Caki2 (cell line): ENCODE measurements at places on chromosomes 6 and 20. TPM values are rescaled to one million over a fixed set of nuclear protein-coding genes. Genes with fewer than 3 reads are reported as not detected.

DNA sequence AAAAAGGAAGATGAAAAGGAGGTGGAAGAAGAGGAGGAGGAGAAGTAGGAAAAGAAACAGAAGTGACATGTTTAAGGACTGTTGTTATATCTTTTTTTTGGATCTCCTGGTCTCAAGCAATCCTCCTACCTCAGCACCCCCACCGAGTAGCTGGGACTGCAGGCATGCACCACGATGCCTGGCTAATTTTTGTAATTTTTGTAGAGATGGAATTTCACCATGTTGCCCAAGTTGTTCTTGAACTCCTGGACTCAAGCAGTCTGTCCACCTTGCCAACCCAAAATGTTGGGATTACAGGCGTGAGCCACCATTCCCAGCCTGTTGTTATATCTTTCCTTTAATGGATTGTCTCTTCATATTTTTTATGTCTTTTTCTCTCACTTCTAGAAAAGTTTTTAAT, 19.5 kb upstream of the BCLAF1 start:
- DNase-seq = no peak

Gene NAPB
- total RNA-seq = 3.1 and 4.3 TPM in 2 replicates

Gene BIRC7
- total RNA-seq = not detected in 2 replicates

Gene FOXC1
- total RNA-seq = 73.5 and 88.4 TPM in 2 replicates

Gene HLA-A
- total RNA-seq = 1,302 and 1,396 TPM in 2 replicates

Gene RCAN2
- total RNA-seq = 1.8 TPM in 1 of 2 replicates, not detected in the other

DNA sequence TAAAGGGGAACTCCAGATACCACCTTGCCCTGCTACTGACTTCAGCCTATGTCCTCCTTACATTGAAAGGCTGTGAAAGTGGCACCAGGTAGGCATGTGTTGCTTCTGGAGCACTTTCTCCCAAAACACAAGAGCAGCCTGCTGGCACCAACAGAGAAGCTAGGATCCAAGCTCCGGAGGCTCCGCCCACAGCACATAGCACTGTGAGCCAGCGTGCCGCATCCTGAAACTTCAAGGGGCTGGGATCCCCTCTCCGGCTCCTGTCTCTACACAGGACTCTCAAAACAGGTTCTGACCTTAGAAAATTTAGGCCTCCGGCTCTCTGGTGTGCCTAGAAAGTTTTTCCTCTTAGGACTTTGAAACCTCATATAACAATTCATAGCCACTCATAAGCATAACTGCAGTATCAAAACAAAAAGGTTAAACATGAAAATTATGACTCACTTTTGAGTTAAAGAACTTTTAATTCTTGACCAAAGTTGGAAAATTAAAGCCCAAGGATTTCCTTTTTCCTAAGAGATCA, 41.1 kb downstream of the EZR start:
- DNase-seq = no peak

GRCh38 chr6:137777687-137778075, 89.4 kb upstream of the TNFAIP3 start:
- no peak for DNase-seq

Gene POLR1H
- 33.2 and 52.3 TPM in 2 replicates for total RNA-seq

DNA sequence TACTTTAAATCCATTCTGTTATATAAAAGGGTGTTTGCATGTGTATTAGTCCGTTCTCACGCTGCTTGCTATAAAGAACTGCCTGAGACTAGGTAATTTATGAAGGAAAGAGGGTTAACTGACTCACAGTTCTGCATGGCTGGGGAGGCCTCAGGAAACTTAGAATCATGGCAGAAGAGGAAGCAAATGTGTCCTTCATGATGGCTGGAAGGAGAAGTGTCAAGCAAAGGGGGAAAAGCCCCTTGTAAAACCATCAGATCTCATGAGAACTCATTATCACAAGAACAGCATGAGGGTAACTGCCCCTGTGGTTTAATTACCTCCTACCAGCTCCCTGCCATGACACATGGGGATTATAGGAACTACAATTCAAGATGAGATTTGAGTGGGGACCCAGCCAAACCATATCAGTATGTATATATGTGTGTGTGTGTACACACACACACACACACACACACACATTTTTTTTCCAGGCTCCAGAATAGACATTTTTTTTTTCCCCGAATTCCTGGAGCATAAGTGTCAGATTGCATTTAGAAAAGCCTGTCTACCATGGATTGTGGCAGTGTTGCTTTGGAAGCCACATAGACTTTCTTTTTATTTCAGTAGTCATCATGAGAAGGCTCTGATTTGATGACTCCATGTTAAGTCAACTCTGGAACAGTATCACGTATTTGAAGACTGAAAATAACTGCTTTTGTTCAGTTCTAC, 31.5 kb downstream of the KDM1B start:
- peak; percentile 6 for DNase-seq

DNA sequence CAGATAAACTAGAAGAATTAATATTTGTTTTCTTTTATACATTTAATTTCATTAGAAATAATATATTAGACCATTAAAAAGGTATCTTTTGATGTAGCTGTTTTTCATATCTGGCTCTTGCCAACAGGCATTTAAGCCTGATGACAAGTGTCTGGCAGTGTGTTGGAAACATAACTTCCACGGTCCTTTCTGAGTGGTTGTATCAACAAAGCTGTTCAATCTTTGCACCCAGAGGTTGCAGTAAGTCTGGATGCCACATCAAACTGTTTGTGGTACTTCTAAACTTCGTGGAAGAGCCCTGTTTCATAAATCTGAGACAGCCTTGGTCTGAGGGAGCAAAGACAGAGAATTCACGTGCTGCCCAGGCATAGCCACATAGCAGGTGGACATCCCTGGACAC, 197.4 kb downstream of the TRDN start:
- no peak for DNase-seq

GRCh38 chr6:55130806-55131324, 43.5 kb upstream of the HCRTR2 start:
- DNase-seq = no peak

Gene FGD2
- not detected in 2 replicates for total RNA-seq

GRCh38 chr6:23705697-23706096, 420.3 kb upstream of the NRSN1 start:
- no peak for DNase-seq

DNA sequence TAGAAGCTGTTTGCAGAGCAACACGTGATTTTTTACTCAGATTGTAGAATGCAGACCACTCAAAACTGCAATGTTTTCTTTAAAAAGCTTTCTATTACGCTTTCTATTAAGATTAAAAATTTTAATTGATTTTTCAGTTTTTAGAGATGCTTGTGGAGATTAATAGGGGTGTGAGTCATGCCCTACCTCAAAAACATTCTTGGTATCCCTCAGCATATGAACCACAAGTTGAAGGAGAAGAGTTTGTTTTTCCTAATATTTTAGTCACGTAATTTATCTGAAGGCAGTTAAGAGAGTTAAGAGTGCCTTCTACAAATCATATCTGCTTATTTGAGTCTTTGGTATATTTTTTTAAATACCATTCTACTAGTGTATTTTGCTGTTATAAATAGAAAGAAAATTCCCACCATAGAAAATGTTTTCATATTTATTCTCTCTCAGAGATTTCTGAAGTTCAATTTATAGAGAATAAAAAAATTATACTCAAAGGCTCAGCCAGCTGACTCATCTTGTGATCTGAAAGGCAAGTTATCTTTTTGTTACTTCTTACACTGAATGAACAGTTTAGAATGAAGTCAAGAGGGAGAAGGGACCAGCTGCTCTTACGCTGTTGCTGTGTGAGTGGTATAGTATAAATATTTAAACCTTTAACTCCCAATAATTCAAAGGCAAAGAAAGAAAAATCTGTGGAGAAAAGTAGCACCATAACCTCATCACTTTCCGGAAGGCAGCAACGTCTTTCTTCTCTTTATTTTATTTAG, 7.6 kb downstream of the RIPOR2 start:
- DNase-seq = no peak

- DNase-seq = no peak
Measured at GRCh38 chr6:139857143-139857542, 482.7 kb upstream of the CITED2 start.

Gene LPA
- not detected in 2 replicates for total RNA-seq

DNA sequence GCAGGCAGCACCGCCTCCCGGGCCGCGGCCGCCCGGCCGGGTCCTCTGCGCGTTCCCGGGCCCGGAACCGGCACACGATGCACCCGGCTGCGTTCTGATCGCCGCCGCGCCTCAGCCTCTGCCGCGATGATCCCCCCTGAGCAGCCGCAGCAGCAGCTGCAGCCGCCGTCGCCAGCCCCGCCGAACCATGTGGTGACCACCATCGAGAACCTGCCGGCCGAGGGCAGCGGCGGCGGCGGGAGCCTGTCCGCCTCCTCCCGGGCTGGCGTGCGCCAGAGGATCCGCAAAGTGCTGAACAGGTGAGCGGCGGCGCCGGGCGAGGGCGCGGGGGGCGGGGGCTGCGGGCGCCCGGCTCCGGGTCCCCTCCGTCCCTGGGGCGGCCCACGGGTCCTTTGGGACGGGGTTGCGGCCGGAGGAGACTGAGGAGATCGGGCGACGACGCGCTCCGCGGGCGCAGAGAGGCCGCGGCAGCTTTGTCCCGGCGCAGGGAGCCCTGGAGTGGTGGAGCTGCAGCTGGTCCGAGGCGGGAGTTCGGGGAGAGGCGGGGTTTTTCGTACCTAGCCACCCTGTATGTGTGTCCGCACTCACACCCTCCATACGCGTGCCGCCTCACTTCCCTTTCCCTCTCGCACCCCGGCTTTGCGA, 659 bp downstream of the SLC35F1 start:
- DNase-seq = no peak

Gene PAX1
- total RNA-seq = not detected in 2 replicates

Gene STX7
- 4.8 and 21.9 TPM in 2 replicates for total RNA-seq

GRCh38 chr6:20350215-20350614, 51.5 kb upstream of the E2F3 start:
- no peak for DNase-seq

DNA sequence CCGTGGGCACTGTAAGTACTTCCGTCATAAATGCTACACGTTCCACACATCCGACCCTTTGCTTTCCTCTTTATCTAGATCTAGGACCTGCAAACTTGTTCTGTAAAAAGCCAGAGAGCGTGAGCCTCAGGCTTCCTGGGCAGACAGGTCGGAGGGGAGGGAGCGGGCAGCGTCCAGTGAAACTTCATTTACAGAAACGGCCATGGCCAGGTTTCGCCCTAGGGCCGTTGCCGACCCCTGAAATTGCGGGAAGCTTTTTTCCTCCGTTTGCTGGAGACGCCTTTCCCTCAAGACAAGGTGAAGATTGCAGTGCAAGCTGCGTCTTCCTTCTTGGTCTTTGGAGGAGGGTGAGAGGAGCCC, 155.4 kb downstream of the DLL1 start:
- no peak for DNase-seq

Gene CLPSL2
- not detected in 2 replicates for total RNA-seq

Gene CST5
- total RNA-seq = not detected in 2 replicates

- no peak for DNase-seq
Measured at GRCh38 chr6:14537030-14537429, 419.5 kb downstream of the CD83 start.

GRCh38 chr6:165487950-165488349, 175.1 kb downstream of the PDE10A start:
- DNase-seq = no peak

DNA sequence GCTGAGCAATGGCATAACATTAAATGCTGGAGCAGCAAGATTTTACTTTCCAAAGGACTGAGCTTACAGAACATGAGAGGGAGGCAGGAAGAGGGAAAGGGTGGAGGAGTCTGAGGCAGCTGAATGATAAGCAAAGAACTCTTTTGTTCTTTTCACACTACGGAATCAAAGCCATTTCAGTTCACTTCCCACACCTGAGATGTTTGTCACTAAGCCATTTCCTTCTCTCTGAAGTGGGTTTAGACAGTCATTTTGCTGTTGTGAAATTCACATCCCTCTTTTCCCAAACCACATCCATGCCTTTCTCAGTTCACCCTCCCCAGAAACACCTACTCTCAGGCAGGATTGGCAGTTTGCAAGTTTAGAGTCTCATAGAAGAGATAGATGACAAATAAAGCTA, 267.9 kb downstream of the ADGRG6 start:
- DNase-seq = no peak

Gene PACSIN1
- not detected in 2 replicates for total RNA-seq

Gene RAD21L1
- total RNA-seq = 0.57 and 0.67 TPM in 2 replicates

GRCh38 chr20:58148891-58149290, 79.6 kb downstream of the ANKRD60 start:
- no peak for DNase-seq

GRCh38 chr6:159080217-159080976, 35.6 kb upstream of the TAGAP start:
- no peak for DNase-seq

DNA sequence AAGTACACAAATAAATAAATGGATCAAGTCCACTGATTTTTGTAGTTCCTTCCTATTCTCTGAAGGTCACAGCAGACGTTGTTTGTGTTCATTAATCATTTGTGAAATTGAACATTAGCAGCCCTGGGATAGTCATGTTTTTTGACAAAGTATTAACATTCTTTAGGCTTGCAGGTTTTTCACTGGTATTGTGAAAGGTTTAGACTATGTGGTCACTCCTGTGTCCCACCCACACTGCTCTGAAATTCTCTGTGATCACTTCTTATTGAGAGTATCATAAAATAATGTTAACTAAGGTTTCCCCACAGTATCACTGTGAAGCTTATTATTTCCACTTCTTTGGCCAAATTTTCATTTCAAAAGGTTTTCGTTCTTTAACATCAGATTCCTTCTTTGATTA, 3.5 kb downstream of the FAM83B start:
- DNase-seq = no peak

GRCh38 chr6:151958332-151958731, 150.8 kb downstream of the ESR1 start:
- no peak for DNase-seq

DNA sequence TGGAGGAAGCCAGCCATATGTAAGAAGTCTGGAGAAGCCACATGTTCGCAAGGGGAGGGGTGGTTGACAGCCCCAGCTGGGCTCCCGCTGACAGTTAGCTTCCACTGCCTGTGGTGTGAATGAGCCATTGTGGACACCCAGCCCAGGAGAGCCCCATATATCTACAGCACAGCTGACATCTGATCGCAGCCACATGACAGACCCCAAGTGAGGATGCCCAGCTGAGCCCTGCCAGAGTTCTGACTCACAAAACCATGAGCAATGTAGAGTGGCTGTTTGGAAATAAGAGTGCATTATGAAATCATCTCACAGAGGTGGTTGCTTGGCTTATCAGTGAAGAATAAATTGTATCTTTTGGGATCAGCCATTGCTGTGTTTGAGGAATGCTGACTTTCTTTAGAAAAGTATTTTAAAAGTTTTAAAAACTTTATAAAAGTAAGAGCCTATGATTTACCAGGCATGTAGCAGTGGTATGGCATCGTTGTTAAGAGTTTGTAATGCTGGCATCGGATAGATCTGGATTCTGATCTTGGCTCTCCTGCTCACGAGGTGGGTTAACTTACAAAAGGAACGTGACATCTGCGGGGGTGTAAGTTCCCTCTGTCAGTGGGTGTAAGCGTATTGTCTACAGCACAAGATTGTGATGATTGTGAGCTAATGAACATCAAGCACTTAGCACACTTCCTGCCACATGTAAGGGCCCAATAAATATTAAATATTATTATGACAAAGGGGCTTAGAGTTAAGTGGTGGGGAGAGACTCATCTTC, 24.1 kb downstream of the CFAP61 start:
- DNase-seq = no peak

DNA sequence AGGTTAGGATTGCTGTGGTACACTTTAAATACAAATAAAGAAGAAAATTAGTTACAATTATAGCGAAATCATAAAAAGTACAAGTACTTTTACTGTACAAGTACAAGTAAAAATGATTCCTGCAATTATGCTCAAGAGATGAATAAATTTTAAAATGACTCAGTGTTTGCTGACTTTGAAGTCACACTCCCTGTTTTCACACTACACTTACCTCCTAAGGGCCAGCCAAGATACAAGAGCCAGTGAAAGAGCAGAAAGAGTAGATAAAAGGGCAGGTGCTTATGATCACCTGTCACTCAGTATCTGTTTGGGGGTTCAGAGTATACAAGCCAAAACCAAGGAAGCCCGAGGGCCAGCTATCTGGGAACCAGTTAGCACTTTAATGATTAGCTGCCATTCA, 41.0 kb upstream of the COL21A1 start:
- DNase-seq = no peak
